Natural killer cell treated with Interleukin-12 subunit alpha and Interleukin-12 subunit beta and Interleukin-15 and Interleukin-18, amount 100 ng/mL, for 72 hours (primary cell): ENCODE measurements at places on chromosomes 1 and 21. TPM values are rescaled to one million over a fixed set of nuclear protein-coding genes. Genes with fewer than 3 reads are reported as not detected.

DNA sequence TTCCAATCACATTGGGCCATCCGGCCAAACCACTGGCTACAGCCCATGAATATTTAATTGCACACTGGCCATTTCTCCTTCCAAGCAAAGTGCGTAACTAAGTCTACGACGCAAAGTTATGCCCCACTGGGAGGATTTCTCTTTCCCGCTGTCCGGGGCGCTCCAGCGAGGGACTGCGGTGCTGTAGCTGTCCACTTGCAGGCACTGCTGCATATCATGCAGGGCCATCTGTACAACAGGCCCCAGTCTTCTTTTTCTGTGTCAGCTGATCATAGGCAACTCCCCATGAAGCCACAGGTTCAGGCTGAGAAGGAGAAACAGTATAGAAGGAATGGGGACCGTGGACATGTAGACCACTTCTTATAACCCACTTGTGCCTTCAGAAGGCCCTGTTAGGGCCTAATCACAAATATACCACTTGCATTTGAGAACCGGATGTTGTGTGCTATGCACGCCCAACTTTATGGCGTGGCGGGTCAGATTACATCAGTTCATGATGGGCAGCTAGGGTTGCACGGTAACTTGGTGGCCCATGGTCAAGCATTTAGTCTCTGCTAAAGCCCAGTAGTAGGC is 58.0 kb downstream of the ADSS2 start:
- DNase-seq = no peak

GRCh38 chr1:119829625-119830024 is 18.4 kb upstream of the REG4 start:
- DNase-seq = no peak

GRCh38 chr1:193085263-193085662 is 20.0 kb downstream of the GLRX2 start:
- no peak for DNase-seq

DNA sequence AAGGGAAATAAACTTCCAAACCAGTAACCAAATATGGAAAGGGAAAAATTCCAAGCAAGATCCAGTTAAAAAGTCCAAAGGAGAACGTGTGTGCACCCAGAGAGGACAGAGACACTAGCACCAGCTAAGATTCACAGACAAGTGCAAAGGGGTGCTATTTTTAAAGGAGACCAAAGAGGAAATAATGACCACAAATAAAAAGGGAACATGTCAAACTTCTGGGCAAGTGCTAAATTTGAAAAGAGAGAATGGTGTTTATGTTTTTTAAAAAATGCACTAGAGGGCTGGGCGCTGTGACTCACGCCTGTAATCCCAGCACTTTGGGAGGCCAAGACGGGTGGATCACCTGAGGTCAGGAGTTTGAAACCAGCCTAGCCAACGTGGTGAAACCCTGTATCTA is 8.6 kb downstream of the JAM2 start:
- no peak for DNase-seq

DNA sequence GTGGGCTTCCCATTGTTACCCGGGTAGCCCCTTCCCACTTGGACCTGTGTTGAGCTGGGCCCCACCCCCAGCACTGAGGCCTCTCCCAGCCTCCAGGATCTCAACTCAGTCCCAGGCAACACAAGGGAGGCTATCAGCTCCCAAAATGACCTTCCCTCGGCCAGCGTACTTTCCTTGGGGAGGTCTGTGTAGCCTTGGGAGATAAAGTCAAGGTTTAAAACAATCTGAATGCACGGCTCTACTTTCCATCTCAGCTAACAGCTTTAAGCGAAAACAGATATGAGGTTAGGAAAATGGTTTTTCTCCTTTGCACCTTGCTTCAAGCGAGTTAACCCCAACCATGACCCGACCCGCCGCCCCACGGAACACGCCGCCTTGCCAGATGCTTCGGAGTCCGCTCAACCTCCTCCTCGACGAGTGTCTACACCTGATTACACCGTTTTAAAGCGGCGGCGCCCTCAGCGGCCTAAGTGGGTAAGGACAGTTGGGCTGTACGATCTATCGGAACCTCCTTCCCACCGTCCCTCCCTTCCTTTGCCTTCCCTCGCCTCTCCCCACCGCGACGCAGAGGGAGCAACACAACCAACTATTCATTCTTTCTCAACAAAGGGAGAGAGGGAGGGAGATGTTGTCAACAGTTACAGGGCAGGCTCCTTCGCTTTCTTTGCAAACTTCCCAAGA is 1.1 kb downstream of the BCAR3 start:
- DNase-seq = peak; percentile 77

DNA sequence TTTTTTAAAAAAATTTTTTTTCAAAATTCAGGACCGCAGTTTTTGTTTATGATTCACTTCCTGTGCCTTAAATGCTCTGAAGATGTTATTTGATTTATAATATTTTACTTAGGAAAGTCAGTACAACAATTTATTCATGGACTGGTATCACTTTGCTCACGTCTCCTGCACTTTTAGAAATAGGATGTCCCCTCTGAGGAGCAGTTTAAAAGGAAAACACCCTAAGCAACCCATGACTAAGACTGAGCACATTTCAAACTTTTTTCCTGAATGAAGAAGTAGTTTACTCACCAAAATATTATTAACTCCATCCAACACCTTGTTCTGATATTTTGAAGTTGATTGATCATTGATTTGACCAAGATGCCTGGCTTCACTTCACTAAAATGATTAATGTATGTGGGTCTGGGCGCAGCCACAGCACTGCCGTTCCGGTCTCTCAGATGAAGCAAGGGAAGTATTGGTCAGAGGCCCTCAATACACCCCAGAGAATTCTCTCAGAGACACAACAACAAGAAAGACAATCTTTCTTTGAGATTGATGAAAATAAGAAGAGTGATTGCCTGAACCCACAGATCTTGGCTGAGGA is 223.9 kb downstream of the TGFB2 start:
- DNase-seq = no peak

GRCh38 chr1:66357478-66358197 is 176.3 kb upstream of the SGIP1 start:
- DNase-seq = no peak

DNA sequence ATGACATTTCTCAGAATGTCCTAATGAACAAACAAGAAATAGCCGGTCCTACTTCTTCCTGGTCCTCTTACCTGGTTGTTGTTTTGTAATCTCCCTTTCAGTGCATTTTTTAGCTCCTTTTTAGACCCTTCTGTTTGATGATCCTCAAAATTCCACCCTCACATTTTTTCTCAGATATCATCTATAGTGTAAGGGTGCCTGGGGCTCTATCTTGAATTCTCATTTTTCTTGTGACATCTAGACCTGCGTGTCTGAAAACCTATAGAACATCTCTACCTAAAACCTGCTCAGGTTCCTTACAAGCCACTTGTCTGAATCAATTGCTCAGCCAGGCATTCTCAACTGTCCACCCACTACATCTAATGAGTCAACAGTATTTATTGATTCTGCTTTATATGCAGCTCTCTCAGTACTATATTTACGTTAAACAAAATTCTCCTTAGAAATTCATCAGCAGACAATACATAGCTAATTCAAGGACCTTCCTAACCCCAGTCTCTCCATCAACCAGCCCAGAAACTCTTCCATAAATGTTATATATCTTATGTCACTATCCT is 36.5 kb upstream of the USH2A start:
- DNase-seq = no peak

DNA sequence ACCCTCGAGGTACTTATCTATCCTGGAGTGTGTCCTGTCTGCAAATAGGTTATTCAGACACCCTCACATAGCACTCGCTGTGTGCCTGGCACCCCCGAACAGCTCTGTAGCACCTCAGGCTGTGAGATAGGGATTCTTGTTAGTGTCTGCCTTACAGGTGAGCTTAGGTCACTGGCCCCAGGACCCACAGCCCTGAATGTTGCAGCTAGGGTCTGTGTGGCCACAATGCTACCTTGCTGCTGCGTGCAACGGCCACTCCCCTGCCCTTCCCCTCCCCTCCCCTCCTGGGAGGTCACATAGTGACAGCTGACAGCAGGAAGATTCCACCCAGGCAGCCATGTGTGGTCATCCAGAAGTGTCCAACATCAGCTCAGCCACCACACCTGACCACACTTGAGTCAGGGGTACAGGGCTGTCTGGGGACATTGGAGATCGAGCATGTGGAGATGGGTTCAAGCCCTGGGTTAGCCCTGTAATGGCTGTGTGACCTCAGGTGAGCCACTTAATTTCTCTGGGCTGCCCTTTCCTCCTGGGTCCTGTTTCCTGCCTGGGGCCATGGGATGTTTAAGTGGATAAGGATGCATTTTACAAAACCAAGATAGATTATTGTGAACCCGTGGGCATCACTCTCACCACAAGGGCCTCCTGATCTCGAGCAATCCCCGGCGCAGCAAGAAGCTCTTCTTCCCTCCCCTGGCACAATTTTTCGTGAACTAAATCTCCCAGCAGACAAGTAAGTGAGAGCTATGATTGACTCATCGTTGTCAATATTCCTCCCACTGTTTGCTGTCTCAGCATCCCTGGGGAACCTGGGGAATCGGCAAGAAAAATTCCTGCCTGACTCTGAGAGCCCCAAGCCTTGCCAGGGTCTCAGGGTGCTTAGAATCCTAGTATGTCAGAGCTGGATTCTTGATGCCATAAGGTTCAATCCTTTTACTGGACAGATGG is 208.7 kb downstream of the PTPRU start:
- no peak for DNase-seq

DNA sequence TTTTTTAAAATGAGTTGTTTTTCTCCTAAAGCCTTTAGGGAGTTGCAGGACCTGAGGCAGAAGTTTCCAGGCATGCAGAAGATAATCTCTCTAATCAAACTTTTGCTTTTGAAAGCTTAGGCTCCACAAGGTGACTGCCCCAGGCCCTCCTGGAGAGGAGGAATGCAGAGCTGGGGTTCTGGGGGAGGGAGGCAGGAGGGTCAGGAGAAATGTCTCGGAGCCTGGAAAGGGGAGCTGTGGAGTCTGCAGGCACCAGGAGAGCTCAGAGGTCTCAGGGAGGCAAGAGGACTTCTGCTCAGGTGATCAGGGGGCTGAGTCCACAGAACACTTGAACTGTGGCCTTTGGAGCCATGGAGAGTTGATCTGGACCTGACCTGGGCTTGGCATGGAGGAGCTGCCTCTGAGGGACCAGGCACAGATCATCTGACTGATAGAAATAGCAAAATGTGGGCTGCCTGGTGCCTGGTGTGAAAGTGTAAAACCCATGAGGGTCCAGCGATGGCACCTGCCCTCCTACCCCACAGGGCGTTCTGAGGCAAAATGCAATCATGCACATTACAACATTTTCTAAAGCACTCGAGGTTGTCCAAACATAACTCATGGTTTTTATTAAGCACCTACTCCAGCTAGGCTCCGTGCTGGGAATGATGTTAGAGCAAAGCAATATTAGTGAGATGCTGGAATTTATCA is 10.0 kb upstream of the ABCG1 start:
- DNase-seq = no peak

GRCh38 chr1:230749150-230749549 is 2.0 kb downstream of the CAPN9 start:
- DNase-seq = no peak

DNA sequence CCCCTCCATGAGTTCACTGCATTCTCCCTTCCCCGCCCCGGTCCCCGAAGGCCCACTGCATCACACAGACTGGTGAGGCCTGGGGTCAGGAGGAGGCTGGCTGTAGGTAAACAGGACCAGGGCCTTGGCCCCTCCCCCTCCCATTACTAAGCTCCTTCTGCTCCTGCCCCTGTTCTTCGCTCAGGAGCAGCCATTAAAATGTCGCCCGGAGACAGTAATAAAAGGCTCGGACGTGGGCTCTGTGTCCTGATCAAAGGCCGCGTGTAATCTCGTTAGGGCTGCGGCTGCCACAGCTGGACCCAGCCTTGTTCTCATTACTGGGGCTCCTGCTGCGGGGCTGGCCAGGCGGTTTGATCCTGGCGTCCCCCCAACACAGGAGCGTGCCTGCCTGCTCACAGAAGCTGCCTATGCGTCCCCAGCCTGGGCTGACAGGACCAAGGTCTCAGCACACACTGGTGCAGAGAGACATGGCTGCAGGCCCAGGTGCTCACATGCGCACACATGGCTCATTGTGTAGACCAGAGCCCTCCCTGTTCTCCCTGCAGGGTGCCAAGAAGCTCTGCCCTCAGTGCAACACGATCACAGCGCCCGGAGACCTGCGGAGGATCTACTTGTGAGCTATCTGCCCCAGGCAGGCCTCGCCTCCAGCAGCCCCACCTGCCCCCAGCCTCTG is 24.0 kb downstream of the TMEM53 start:
- no peak for DNase-seq

DNA sequence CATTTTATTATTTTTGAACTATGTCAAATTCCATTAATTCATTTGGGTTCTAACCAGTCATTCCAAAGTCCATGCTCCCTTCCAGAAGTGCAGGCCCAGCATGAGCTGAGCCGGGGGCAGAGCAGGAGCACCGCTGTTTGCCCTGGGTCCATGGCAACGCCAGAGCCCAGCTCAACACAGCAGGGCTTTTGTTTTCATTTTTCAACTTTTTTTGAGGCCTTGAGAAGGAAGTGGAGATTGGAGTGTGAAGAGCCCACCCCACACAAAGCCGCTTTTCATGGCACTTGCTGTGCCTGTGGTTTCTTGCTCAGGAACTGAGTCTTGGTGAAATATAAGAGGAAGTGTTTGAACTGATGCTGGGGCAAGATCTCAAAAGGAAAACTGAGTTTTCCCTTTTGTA is 13.2 kb upstream of the PRMT2 start:
- peak; percentile 68 for DNase-seq

DNA sequence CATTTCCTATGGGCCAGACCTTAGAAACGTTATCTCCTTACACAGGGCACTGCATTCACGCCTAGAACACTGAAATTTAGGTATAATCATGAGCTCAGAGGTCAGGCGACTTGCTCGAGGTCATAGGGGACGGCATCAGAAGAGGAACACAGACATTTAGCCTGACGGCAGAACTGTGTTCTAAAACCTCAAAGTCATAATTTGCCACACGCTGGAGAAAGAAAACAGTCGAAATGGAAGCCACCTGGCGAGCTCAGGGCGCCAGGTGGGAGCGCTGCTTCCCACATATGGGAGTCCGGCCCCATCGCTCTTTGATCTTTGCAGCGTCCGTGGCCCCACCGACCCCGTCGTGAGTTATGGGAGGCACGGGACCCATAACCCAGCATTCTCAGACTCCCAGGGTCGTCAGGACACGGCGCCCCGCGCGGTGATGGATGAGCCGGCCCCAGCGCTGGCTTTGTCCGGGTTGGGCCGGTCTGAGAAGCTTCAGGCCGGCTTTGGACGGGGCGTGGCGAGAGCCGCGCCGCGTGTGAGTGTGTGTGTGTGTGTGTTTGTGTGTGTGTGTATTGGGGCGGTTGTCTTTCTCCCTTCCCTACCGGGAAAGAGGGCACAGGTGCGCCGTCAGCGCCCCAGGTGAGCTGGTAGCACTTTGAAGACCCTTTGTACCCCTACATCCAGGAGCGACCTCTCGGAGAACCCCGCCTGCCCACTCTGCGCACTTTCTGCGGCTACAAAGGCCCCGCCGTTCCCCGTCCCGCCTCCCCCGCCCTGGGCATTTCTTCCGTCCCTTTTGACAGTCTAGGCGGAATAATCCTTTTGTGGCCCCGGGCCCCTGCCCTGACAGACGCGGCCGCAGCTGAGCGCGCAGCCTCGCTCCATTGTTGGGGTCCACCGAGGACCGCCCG is 861 bp upstream of the DRAXIN start:
- DNase-seq = no peak

GRCh38 chr1:201752333-201752732 is 76.6 kb upstream of the IPO9 start:
- DNase-seq = no peak

GRCh38 chr1:66929146-66929688 is 4.4 kb downstream of the MIER1 start:
- no peak for DNase-seq

RER1 gene
- total RNA-seq = 161 TPM

PEX11B gene
- 34.2 TPM for total RNA-seq

RIPK4 gene
- total RNA-seq = 0.11 TPM

CD1C gene
- total RNA-seq = not detected

LAMC1 gene
- 0.64 TPM for total RNA-seq

PWP2 gene
- total RNA-seq = 69.6 TPM
